Kidney tubule cell (primary cell): ENCODE measurements at places on chromosomes 12 and 14.

- DNase-seq, result peak; percentile 49
Measured at GRCh38 chr12:117674313-117674712, 294.5 kb downstream of the KSR2 start.

DNA sequence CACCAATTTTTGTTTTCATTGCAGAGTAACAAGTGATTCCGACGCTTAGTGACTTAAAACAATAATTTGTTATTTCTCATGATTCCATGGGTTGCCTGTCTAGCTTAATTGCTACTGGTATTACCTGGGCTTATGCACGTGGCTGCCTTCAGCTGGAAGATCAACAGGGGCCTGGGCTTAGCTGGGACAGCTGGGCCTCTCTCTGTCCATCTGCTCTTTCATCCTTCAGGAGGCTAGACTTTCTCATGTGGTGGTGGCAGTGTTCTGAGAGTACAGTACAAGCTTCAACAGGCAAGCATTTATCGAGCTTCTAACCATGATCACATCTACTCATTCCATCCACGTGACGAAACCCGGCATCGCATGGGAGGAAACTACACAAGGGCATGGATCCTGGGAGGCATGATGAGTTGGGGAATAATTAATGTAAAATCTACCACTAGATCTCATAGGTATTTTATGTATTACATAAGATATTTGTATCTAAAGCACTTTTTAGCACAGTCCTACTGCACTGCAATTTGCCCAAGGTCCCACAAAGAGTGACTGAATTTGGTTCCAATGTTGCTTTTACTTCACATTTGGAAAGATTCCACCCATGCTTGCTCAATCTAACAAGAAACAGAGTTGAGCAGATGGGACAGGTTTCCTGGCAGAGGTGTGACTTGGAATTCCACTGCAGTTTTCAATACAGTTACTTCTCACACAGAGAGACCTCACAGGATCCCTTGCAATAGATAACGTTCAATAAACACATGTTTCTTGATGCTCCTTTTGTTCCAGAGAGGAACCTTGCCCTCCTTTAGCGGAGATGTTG, 153.1 kb upstream of the FRMD6 start:
- DNase-seq, result no peak

- no peak for DNase-seq
Measured at GRCh38 chr14:97273540-97273939, 476.4 kb downstream of the VRK1 start.

DNA sequence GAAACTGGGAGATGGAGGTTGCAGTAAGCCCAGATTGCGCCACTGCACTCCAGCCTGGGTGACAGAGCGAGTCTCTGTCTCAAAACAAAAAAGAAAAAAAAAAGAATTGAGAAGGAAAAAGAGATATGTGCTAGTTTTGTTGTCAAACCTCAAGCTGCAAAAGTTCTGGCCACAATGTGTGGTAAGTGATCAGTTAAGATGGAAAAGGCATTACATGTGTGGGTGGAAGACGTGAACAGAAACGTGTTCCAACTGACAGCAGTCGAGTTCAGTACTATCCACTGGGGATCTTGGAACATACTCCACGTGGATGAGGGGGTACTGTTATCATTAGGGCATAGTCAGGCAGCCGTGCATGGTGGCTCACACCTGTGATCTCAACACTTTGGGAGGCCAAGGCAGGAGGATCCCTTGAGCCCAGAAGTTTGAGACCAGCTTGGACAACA, 17.3 kb downstream of the GPR68 start:
- DNase-seq, result no peak

GRCh38 chr14:51368721-51369163, 128.7 kb downstream of the TMX1 start:
- no peak for DNase-seq

DNA sequence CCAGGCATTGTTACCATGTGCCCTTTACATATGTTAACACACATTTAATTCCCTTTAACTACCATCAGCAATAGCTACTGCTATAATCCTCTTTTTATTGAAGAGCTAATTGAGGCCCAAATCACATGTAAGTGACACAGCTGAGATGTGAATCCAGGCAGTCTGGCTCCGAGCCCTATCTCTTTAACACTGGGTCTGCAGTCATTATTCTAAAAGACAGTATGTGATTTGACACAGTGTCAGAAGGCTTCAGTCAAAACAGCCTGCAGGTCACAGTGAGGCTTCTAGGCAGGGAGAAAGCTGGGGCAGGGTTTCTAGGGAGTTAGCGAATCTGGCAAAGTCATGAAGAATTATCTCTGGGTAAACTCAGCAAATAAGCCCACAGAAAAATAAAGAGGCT, 148.2 kb downstream of the KIF21A start:
- no peak for DNase-seq

GRCh38 chr12:78385541-78385940, 479.0 kb upstream of the SYT1 start:
- no peak for DNase-seq

DNA sequence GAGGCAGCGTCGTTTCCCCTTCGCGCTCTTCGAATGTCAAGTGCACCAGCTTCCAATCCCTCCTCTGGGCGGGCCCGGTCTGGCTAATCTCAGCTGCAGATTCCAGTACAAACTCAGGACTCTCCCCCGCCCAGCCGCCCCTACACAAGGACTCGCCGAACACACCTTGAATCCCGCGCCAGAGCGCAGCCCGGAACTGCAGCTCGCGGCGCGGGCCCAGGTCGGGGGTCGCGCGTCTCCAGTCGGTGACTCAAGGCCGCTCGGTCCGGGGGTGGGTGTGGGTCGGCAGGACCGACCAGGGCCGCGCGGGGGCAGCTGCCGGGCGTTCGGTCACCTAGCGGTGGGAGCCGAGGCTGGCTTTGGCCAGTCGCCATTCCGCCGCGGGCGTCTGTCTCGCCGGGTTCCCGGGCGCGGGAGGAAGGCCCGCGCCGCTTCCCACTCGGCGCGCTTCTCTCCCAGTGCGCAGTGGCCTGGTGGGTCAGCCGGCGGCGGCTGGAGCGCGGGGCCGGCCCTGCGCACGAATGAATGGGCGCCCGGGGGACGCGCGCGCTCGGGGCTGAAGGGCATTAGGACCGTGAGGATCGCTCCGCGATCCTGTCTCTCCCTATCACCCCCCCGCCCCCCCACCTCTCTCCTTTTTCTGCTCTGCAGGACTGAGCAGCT, at the start of gene GALNT16:
TSS of gene GALNT16 (plus strand) at position 632 of the 663 bp plus-strand sequence. CDS start 133 bp downstream, outside the sequence.
- peak; percentile 26 for DNase-seq
